ENCODE measurements at places on chromosomes 3 and 15.

- no peak for DNase-seq
These were observed at the start of gene PRTG for GRCh38 chr15:55742927-55743728. Gene PRTG, minus strand, starts transcription at chr15:55743152. Its CDS starts 221 bp downstream, at chr15:55742931.

DNA sequence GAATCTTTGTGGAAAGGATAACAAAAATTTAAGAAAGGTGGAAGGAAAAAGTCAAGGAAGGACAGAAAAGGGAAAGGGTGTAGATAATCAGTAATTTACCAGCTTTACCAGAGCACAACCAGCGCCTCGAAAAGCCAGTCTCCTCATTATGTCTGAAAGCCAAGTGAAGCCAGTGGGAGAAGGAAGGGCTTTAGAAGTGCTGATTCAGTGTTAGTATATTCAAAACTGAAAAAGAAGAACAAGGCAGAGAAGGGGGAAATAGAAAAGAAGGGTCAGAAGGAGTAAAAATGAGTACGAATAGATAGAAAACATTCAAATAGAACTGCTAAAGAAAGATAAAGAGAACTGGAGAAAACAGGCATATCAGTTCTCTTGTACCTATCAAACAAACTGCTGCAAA lies 4.1 kb downstream of the PBRM1 start:
- DNase-seq: no peak

GRCh38 chr3:108953210-108953609 lies 469 bp downstream of the GUCA1C start:
- DNase-seq: no peak

GRCh38 chr3:73188707-73189106 lies 127.2 kb downstream of the EBLN2 start:
- no peak for DNase-seq

DNA sequence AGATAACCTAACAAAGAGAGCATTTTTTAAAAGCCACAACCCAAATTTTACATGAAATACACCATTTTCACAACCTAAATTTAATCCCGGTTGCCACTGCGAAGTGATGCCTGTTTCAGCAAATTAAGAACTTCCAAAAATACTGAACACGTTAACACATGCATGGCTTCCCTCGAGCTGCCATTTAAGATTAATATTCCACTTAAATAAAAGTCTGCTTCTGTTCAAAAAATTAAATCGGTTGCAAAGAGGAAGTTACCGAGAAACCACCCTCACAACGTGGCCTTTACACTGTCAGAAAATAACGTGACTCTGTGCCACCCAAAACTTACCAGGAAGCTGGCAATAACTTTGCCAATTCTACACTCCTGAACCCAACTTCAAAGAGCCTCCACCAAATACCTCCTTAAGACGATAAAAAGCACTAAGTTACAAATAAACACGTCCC lies 1.2 kb downstream of the TBL1XR1 start:
- no peak for DNase-seq

DNA sequence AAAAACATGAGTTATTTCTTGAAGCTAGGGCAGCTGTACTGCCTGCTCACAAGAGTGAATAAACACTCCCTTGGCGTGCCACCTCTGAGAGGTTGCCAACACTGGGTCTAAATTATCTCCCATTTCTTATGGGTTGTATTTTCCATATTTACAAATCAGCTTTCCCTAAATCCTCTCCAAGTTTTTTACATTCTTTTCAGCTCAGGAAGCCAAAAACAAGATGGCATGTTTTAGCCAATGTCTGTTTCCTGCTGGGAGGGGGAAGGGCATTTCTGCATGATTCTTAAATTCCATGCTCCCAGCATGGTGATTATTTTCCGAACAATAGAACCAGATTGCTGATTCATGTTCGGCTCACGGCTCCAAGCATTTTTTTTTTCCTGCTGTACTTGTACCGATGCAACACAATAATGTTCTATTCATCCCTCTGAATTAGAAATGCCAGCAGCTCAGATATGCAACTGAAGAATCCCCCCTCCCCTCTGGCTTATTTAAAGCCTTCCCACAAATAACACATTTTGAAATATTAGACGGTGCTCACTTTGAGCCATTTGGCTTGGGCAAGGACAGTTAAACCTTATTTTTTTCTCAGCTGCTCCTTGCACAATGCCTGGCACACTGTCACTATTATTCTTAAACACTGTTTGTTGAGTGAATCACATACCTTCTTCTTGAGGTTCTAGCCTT lies 252.5 kb downstream of the THRB start:
- no peak for DNase-seq

DNA sequence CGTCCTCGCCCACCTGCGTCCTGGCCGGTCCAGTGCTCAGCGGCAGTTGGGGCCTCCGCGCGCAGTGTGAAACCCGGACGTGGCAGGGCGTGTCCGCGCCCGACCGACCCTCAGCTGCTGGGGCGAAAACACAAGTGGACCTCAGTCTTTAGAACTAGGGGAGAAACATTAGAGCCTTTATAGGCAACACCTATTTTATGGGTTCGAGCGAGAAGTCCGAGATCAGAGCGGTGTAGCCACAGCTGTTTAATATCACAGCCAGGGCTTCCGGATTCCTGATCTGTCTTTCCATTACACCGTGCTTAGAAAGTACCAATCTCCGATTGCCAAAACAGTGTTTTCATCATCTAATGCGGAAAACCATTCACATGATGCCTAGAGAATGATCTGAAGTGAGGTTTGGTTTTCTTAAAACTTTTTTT lies 506 bp downstream of the RAD51 start:
- DNase-seq: no peak

GRCh38 chr15:59933607-59934006 lies 70.5 kb upstream of the FOXB1 start:
- no peak for DNase-seq
